Spleen (tissue), 13 donors: ENCODE measurements at places on chromosomes 6 and 20. TPM values are rescaled to one million over a fixed set of nuclear protein-coding genes. Genes with fewer than 3 reads are reported as not detected.

OOEP gene
- total RNA-seq: not detected

NFATC2 gene
- total RNA-seq: 32.8 TPM

DNA sequence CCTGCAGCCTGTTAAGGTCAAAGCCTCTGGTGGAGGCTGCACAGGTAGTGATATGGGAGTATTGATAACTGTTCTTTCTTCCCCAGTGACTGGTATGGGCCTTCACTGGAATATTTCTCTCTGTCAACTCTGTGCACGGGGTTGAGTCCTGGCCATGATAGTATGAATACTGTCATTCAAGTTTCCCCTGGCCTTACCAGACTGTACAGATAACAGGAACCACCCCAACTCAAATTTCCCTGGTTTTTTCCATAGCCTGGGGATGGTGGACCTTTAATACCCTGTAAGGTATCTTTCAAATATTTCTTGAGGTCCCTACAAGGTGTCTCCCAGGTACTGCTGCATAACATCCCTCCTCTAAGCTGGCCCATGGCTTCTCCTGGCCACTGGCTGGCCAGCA lies 51.4 kb upstream of the TNFAIP3 start:
- no peak for DNase-seq

GRCh38 chr6:35161776-35162607 lies 20.9 kb upstream of the TCP11 start:
- no peak for DNase-seq

DNA sequence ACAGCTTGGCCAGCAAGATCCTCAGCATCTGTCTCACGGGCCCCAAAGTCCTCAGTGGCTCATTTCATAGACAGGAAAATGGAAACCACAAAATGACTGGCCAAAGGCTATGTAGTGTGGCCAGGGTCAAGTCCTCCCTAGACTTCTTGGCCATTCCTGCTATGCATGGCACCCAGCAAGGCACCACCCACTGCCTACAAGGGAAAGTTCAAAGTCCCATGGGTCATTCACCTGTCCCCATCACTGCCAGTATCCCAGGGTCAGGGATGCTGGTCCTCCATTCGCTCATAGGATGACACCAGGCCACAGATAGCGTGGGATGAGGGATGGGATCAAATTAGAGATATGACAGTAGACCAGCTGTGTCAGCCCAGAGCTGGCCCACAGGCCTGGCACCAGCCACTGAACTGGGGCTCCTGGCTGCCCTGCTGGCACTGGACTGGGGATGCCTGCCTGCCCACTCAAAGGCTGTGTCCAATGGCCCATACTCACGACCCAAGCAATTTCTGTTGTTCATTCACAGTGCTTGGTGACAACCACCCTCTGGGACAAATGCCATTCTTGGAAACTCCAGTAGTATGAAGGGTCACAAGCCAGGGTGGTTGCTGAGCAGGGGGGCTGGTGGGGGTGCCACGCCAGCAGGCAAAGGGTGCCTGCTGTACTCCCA lies 11.6 kb downstream of the ADISSP start:
- DNase-seq: no peak

- no peak for DNase-seq
Observed at GRCh38 chr6:163710532-163711470, 296.3 kb downstream of the QKI start.

DNA sequence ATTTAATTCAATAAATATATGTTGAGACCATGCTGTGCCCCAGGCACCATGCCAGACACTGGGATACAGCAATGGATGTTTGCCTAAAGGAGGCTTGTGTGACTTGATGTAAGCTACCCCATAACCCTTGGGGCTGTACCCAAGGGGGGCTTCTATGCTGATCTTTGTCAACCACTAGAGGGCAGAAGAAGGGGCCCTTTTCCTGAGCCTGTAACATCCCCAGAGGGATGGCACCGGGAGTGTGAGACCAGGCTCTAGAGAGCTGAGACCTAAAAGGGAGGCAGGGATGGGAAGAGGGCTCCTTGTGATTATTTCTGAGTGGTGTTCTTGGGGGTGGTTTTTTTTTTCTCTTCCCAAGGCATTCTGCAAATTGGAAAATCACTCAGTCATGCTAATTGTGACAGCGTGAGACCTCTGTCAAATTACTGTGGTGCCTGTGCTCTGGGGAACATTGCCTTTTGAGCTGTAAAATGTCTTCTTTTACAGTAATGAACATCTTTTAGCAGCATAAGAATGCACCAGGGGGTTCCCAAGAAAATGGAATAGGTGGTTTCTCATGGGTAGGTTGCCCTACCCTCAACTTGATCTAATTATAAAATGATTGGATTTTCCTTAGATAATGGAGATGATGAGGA lies 138.7 kb upstream of the SLC24A3 start:
- no peak for DNase-seq

- no peak for DNase-seq
Observed at GRCh38 chr6:167840526-167841179, 13.9 kb downstream of the AFDN start.

DNA sequence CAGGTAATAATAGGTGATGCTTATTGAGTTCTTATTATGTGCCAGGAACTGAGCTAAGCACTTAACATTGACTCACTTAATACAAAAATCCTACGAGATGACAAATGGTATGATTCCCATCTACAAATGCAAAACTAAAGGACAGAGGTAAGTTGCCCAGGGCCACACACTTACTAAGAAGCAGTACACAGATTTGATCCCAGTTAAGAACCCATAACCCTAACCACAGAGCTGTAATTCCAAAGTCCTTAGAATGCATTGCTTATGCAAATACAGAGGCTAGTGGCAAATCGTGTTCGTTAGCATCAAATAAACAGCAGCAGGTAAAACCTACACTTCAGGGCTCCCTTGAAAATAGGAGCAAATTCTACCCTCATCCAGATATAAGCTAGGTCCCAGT lies 104.0 kb downstream of the SASH1 start:
- no peak for DNase-seq
